ENCODE measurements at places on chromosomes 1 and 21. TPM values are rescaled to one million over a fixed set of nuclear protein-coding genes. Genes with fewer than 3 reads are reported as not detected.

LRRC71 gene
- not detected for total RNA-seq

BCAR3 gene
- 98.0 TPM for total RNA-seq

ITGB2 gene
- 3.5 TPM for total RNA-seq

NR1I3 gene
- total RNA-seq: not detected

OR6K6 gene
- not detected for total RNA-seq

MAP10 gene
- total RNA-seq: 0.62 TPM

GBP2 gene
- total RNA-seq: 0.31 TPM

NTMT2 gene
- total RNA-seq: not detected

SHE gene
- not detected for total RNA-seq

SELL gene
- not detected for total RNA-seq

WNT9A gene
- 0.08 TPM for total RNA-seq

OR6N1 gene
- total RNA-seq: not detected

NBPF4 gene
- not detected for total RNA-seq

AMY2B gene
- 0.34 TPM for total RNA-seq

MATN1 gene
- total RNA-seq: not detected

Measured in hair follicular keratinocyte (primary cell).